ENCODE measurements at places on chromosomes 4 and X. TPM values are rescaled to one million over a fixed set of nuclear protein-coding genes. Genes with fewer than 3 reads are reported as not detected.

- DNase-seq, result no peak
Measured at GRCh38 chrX:119984652-119985051, 41.1 kb upstream of the NKAP start.

- DNase-seq, result no peak
Measured at GRCh38 chrX:148422526-148422925, 77.9 kb upstream of the AFF2 start.

GRCh38 chrX:132612821-132613564 lies 124.2 kb upstream of the MBNL3 start:
- DNase-seq, result peak; percentile 74

GRCh38 chr4:94595880-94596483 lies 144.2 kb downstream of the PDLIM5 start:
- no peak for DNase-seq

GRCh38 chr4:55517526-55518229 lies 29.0 kb downstream of the CLOCK start:
- DNase-seq, result no peak

Gene USP17L21
- not detected for total RNA-seq

Gene WNK3
- total RNA-seq, result 0.73 TPM

Gene CFAP47
- total RNA-seq, result not detected

Data from Right ventricle myocardium inferior (tissue), 1 donor.